Gastroesophageal sphincter (tissue), 4 donors: ENCODE measurements at places on chromosomes 2 and 18.

DNA sequence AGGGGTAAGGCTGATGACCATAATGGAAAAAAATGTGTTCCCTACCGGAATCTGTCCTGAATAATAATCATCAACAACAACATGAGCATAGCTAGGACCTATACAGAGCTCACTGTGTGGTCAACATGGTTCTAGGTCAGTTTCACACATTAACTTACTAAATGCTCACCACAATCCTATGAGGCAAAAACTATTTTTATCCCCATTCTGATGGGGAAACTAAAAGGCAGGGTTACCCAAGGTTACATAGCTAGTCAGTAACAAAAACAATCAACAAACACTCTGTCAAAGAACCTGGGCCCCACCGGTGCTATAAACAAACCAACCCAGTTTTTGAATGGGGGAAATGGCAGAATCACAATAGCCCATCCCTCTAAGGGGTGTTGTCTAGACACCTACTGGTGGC, 40.1 kb downstream of the AOX1 start:
- H3K27ac ChIP-seq = no peak overlapping the region
- H3K4me1 ChIP-seq = no peaks in the 10 kb centered on the region
- H3K36me3 ChIP-seq = peaks cover 56% of the 10 kb centered on the region

DNA sequence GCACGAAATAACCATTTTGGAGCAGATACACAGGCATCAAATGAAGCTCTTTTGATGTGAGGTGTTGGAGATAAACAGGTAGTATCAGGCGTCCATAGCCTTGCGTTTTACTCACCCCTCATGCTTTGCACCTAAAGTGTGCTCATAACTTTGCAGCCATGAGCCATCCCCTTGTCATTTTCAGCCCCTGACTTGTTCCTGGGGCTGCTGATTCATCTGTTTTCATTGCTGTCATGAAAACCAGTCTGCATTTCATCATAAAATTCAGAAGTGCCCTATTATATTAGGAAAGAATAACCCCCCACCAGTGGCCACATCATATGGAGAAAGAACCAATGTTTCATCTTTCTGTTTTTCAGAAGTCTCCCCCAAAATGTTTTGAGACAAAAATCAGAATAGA, 329.7 kb upstream of the NRP2 start:
- no peaks in the 10 kb centered on the region for H3K27me3 ChIP-seq
- H3K4me3 ChIP-seq = no peak overlapping the region
- H3K36me3 ChIP-seq = no peaks in the 10 kb centered on the region
- H3K4me1 ChIP-seq = no peaks in the 10 kb centered on the region

- H3K27me3 ChIP-seq = no peaks in the 10 kb centered on the region
- peak; percentile 68 for ATAC-seq
- H3K27ac ChIP-seq = no peak overlapping the region
- no peaks in the 10 kb centered on the region for H3K36me3 ChIP-seq
- H3K4me3 ChIP-seq = no peak overlapping the region
Measured at GRCh38 chr2:215487002-215487372, 51.1 kb upstream of the FN1 start.

- no peaks in the 10 kb centered on the region for H3K36me3 ChIP-seq
- H3K27ac ChIP-seq = no peak overlapping the region
- no peak overlapping the region for H3K4me3 ChIP-seq
- H3K27me3 ChIP-seq = no peaks in the 10 kb centered on the region
Measured at GRCh38 chr2:187102381-187102780, 253.4 kb upstream of the ZSWIM2 start.

DNA sequence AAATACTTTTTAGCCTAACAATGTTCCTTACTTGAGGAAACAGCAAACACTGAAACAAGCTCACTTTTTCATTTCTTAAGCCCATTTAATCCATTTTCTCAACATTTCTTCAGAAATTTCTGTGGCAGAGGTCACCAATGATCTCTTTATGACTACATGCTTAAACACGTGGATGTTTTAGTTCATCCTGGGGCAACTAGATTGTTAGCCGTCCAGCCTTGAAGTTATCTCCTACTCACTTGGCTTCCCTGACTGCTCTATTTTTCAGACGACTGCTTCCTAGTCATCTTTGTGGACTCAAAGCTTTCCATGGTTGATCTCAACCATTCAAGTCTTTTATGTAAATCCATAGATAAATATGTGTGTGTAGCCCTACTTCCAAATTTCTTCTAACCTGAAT, 24.1 kb downstream of the CD302 start:
- no peak overlapping the region for H3K27ac ChIP-seq
- no peak for ATAC-seq
- peaks cover 33% of the 10 kb centered on the region for H3K36me3 ChIP-seq

DNA sequence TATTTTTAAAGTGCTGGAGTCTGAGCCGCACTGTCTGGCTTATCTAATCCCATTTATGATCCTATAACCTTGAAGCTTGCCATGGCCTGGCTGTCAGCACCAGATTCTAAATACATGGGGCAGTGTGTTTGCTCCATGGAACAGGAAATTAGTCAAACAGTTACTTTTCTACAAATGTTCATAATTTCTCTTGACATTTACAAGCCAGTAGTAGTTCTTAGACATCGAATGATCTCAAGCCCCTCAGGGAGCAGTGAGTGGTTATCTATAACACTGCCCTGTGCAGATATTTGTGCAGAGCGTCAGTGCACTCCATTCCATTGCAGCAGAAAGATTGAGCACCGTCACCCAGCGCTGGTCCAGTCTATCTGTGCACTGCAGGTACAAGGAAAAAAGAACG, 205.2 kb downstream of the AGPS start:
- ATAC-seq = peak; percentile 26
- H3K4me3 ChIP-seq = no peak overlapping the region
- no peak overlapping the region for H3K27ac ChIP-seq
- peaks cover 20% of the 10 kb centered on the region for H3K4me1 ChIP-seq
- no peaks in the 10 kb centered on the region for H3K27me3 ChIP-seq
- H3K36me3 ChIP-seq = no peaks in the 10 kb centered on the region

DNA sequence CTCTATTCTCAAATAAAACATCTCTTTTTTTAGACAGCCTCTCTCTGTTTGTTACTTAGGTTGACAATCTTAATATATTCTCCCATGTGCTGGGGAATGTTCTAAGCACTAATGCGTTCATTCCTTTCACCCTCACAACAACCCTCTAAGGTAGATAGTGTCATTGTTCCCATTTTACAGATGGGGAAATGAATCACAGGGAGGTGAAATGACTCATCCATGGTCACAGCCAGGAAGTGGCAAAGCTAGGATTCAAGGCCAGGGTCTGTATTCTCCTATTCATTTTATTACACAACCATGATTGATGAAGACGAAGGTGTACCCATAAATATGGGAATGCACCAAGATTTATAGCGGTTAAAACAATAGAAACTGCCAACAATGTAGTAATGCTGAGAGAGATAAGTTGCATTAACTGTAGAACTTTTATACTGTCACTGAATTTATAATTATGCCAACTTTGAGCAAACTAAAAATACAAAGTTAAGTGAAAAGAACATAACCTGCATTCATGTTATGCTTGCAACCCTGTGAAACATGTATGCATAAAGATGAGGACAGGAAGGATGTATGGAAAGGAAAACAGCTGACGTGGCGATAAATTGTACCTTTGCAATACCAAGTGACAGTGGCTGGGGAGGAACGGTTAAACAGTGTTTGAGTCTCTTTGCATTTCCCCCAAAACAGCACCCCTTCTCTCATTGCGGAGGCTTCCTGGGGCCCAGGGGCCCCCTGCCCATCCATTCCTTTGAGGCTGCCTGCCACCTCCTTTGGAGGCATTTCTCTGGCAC, 257.7 kb upstream of the AGAP1 start:
- H3K36me3 ChIP-seq = no peaks in the 10 kb centered on the region
- H3K27ac ChIP-seq = no peak overlapping the region
- H3K27me3 ChIP-seq = no peaks in the 10 kb centered on the region
- H3K4me3 ChIP-seq = no peak overlapping the region

DNA sequence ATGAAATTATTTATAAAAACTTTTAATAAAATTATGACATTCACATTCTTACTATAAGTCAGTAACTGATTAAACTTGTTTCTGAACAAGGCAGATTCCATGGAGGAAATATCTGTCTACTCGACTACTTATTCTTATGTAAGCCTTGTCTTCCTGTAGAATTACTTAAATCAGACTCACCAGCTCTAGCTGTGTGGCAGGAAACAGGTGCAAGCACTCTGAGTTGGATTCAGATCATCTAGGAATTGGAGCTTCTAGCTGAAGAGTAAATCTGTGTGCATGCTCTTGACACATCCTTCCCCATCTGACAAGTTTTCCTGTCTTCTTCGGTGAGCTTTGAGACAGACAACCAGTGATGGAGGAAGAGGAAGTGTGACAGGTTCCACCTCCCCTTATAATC, 284.7 kb downstream of the TRIB2 start:
- H3K27ac ChIP-seq = no peak overlapping the region
- no peaks in the 10 kb centered on the region for H3K36me3 ChIP-seq
- H3K4me1 ChIP-seq = no peaks in the 10 kb centered on the region
- H3K27me3 ChIP-seq = no peaks in the 10 kb centered on the region
- H3K4me3 ChIP-seq = no peak overlapping the region

DNA sequence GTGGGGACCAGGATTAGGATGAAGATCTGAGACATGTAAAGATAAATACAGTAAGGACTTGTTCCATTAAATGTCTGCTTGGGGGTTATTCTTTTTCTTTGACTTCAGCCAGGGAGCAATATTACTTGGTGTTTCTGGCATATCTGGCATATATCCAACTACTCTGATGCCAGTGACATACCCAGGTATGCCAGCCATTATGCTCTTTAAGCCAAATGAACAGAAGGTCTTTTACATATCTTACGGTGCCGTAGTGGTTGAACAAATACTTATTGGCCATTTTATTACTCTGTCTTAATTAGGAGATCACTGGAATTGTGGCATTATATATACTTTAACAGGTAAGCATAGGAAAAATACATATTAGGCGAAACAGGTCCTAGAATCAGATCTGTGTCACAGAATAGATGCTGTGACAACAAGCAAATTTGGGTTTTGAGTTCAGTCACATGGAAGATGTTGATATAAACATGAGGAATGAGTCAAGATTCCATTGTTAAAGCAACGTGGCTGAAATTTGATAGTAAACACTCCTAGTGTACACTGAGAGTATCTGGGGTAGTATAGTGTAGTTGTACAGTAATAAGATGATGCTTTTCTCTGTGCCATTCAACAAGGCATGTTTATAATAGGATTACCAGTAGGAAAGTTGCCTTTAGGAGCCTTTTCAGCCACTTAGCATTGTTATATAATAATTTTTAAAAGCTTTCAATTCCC, 62.6 kb downstream of the KCTD18 start:
- H3K4me1 ChIP-seq = peaks cover 23% of the 10 kb centered on the region
- no peak overlapping the region for H3K4me3 ChIP-seq
- no peaks in the 10 kb centered on the region for H3K36me3 ChIP-seq
- no peaks in the 10 kb centered on the region for H3K27me3 ChIP-seq
- H3K27ac ChIP-seq = no peak overlapping the region

DNA sequence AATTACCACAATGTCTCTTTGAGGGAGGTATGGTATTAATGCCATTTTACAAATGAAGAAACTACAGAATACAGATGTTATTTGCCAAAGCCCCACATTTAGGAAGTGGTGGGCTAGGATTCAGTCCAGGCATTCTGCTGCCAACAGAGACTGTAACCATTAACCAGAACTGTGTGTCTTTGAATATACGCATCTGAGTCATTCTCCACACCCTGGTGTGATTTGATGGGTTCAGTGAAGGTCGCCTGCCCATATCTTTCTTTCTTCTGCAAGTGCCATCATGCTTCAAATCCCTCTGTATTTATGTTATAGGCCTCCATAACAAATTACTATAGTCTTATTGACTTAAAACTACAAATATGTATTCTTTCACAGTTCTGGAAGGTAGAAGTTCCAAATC, 479.0 kb upstream of the DCC start:
- no peaks in the 10 kb centered on the region for H3K4me1 ChIP-seq
- no peak for ATAC-seq
- H3K4me3 ChIP-seq = no peak overlapping the region
- H3K27me3 ChIP-seq = no peaks in the 10 kb centered on the region

DNA sequence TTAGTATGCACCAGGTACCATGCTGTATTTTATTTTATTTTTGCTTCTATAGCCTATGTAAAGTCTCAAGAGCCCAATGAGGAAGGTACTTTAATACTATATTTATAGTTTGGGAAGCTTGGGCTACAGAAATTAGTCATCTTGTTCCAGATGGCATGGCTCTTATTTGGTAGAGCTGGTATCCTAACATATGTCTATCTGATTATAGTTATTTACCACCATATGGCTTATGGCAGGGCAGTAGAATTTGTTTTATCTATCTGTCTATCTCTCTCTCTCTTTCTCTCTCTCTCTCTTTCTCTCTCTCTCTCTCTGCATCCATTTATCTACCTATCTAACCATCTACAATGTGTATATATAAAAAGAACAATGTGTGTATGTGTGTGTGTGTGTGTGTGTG, 1293.7 kb upstream of the SLC39A10 start:
- H3K4me1 ChIP-seq = no peaks in the 10 kb centered on the region
- no peaks in the 10 kb centered on the region for H3K27me3 ChIP-seq
- H3K36me3 ChIP-seq = no peaks in the 10 kb centered on the region
- H3K4me3 ChIP-seq = no peak overlapping the region
- ATAC-seq = no peak
- H3K27ac ChIP-seq = no peak overlapping the region

DNA sequence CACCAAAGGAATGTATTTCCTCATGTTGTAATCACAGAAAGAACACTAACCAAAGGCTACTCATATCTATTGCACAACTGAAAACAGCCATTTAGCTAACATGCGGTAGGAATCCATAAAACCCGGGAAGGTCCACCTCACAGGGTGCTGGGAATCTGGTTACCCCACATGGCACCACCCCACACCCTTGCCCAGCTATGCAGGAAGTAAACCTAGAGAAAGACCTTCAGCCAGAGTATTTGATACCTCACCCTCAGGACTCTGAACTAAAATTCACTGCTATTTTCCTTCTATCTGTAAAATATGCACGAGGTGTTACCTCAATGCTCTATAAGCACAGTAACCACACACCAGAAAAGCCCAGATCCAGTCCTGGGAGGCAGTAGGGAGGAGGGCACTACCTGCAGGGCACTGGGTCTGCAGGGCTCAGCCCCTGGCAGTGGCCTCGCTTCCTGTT, 45.8 kb downstream of the PTPN2 start:
- H3K4me1 ChIP-seq = no peaks in the 10 kb centered on the region
- peaks cover 25% of the 10 kb centered on the region for H3K36me3 ChIP-seq
- peak overlapping the region; percentile 33 for H3K27ac ChIP-seq
- no peak overlapping the region for H3K4me3 ChIP-seq

DNA sequence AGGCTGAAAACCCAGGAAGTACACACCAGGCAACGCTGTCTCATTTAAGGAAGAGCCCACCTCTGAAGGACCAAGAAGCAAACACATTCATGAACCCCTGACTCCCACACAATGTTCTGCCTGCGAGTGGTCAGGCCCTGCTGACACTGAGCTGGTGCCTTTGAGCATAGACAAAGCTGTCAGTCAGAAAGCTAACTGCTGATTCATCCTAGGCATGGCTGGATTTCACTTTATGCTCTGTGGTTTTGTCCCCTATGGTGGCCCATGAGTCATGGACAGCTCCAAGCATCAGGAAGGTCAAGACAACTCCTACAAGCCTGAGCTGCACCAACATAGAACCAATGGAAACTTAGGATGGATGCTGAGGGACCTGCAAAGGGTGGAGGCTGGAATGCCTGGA, 78.9 kb downstream of the UXS1 start:
- H3K4me3 ChIP-seq = no peak overlapping the region
- H3K27me3 ChIP-seq = no peaks in the 10 kb centered on the region
- no peak overlapping the region for H3K27ac ChIP-seq
- no peak for ATAC-seq
- peaks cover 11% of the 10 kb centered on the region for H3K4me1 ChIP-seq
- peaks cover 60% of the 10 kb centered on the region for H3K36me3 ChIP-seq

- ATAC-seq = peak; percentile 51
- no peak overlapping the region for H3K27ac ChIP-seq
- H3K27me3 ChIP-seq = peaks cover 40% of the 10 kb centered on the region
- H3K36me3 ChIP-seq = no peaks in the 10 kb centered on the region
- H3K4me3 ChIP-seq = no peak overlapping the region
Measured at GRCh38 chr18:59249199-59249774, 24.0 kb downstream of the RAX start.
